Fibroblast of the conjunctiva (primary cell): ENCODE measurements at places on chromosomes 3 and 15.
A peak's percentile ranks its signal among the peaks of the same experiment; 100 is the strongest.

DNA sequence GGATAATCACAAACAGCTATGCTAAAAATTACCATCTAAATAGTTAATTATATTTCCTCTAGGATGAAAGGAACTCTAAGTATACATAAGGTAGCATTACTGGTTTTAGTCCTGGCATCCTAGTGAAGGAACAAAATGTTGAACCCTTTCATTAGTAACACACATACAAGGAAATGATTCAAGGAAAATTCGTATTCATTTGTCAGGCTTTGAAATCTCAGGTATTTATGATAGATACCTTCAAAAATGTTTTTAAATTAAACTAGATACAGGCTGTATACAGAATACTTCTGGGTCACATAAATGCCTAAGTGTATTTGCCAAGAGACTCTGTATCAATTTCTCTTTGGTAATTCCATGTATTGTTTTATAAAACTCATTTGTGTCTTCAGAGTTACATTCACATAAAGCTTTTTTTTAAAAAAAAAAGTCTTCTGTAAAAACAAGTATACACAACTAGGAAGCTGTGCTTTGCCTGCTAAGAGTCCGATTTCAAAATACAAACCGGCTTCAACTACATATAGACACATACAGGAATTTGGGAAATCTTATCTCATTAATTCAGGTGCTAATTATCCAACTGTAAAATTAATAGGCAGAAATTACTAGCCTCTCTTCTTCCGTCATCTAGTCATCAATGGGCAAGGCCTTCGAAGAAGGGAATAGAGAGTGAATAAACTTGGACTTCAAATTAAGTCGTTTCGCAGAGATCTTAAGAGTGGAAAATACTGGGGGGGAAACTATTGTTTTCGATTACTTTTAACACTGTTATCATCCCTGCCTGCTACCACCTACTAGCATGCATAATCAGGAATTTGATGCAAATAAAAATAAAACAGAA is 1.3 kb downstream of the SECISBP2L start:
- DNase-seq = no peak

DNA sequence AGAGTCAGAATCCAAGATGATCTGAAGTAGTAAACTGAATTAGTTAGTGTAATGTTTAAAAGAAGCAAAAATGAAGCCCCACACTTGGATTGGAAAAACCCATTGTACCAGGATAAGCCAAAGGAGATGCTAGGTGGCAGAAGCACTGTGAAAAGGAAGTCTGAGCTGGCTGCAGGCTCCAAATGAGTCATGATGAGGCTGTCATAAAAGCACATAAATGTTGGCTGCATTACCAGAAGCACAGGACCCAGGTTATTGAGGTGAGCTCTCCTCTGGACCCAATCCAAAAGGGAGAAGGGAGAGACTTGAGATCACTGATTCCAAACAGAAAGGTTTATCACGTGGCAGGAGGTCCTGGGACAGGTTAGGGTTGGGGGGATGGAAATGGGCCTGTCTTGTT is 3.2 kb upstream of the ACAN start:
- no peak for DNase-seq

- DNase-seq = no peak
Observed at GRCh38 chr15:29400701-29401100, 131.1 kb upstream of the NSMCE3 start.

DNA sequence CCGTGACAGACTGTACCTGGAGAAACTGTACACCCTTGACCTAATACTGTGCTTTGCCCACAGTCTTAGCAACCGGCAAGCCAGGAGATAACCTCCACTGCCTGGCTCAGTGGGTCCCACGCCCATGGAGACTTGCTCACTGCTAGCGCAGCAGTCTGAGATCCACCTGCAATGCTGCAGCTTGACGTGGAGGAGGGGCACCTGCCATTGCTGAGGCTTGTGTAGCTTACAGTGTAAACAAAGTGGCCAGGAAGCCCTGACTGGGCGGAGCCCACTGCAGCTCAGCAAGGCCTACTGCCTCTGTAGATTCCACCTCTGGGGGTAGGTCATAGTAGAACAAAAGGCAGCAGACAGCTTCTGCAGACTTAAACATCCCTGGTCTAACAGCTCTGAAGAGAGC is 189.3 kb downstream of the EDEM1 start:
- no peak for DNase-seq

GRCh38 chr3:72964633-72965032 is 32.0 kb upstream of the PPP4R2 start:
- no peak for DNase-seq

- no peak for DNase-seq
Observed at GRCh38 chr15:77025941-77026411, 31.1 kb downstream of the PSTPIP1 start.

DNA sequence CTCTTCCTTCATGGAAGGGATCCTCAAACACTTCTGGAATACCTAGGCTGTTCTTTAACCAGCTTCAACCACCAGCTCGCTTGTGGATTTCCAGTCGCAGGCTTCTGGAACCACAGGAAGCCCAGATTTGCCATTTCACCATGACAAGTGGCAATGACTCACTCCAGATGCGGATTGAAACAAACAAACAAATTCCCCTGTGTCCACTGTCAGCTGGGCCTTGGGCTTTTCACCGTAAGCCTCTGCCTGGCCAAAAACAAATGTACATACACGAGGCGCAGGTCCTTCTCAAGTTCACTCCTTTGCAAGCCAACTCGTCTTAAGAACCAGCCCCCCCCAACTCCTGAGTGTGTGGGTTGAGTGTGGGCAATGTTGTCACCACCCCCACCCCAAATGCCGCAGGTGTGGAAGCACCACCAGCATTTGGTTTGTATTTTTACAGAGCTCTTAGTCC is 8.8 kb downstream of the BCL6 start:
- no peak for DNase-seq

DNA sequence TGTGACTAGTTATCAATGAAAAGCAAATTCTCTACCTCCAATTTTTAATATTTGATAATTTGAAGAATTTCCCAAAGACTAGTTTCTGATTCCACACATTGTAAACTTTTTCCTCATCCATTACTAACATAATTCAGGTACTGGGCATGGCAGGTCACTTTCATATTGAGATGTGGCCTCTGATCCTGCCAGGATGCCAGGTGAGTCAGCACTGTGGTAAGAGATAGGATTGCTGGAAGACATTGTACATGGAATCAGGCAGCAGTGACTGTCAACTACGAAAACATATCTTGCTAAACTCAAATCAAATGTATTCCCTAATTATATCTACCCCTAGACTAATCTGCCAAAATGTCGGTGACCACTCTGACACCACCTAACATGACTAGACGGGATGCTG is 33.2 kb upstream of the POU1F1 start:
- no peak for DNase-seq

DNA sequence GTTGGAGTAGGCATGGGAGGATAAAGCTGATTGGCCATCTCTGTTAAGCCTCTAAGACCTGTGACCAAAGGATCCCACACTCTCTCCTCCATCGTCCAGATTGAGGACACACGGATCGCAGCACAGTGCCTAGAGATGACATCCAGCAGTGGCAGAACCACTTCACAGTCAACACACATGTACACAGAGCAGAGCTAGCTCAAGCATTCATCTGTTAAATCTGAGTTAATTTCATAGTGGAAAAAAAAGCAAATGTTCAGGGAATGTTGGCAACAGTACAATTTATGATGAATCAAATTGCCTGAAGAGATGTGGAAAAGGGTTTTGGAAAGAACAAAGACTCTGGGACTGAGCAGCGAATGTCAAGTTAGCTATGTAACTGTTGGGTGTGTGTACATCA is 108.1 kb upstream of the PLAAT1 start:
- DNase-seq = peak; percentile 20

DNA sequence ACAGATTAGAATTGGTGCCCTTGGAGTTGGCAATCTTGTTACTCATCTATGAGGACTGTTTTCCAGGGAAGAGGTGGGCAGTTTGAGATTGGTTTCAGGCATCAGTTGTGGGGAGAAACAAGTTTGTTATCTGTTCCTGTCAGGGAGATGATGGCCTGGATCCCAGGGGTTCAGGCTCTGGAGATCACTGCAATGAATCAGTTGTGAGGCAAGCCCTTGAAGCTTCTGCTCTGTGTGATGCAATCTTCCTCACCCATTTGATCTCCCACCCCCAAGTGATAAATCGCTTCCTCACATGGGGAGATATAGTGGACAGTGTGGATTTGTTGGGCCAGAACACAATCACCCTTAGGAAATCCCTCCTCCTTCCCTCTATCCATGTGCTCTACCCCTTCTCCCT is 276.6 kb upstream of the LRTM1 start:
- DNase-seq = no peak

DNA sequence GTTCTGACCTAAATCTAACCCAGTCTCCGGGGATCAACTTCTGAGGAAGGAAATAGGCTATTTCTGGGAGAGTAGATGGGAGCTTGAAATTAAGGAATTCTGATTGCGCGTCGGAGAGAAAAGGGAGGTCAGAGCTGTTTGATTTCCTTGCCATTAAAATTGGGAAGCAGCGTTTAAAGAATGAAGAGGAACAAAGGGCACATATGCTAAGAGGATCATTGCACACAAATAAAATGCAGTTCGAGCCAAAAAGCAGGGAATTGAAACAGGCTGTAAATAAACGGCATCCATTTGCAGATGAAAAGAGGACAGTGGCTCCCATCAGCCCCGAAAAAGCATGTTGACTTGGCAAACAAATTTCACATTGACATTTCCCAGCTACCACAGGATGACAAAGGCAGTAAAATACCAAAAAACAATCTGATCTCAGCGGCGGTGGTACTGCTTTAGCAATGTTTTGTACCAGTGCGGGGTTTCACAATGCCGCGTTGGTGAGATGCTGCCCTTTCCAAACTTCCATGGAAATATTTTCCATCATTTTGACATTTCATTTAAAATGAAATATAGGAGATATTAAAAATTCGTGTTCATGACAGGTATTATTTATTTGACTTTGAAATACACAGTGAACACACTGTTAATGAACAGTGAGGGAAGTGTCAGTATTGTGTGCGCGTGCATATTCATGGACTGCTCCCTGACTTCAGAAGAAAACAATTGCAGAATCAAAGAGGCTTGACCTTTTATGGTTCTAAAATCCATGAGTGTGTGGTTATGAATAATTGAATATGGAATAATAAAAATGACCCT is 108.8 kb downstream of the SQOR start:
- no peak for DNase-seq

GRCh38 chr3:65848024-65848423 is 190.7 kb downstream of the MAGI1 start:
- DNase-seq = no peak

DNA sequence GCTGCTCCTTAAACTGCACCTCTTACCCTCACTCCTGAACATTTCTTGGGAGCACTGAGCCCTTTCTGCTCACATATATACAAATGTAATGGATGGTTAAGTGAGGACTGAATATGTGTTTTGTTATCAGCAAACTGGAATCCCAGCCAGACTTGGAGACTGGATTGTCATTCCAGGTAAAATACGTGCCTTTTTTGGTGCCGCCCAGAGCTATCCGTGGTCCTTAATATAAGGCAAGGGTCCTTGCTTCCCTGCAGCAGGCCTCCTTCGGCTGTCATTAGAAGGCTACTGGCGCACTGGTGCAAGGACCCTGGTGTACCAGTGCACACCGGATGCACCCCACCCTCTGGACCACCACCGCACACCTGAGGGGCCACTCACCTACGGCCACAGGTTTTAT is 1.1 kb upstream of the GABRB3 start:
- DNase-seq = no peak

DNA sequence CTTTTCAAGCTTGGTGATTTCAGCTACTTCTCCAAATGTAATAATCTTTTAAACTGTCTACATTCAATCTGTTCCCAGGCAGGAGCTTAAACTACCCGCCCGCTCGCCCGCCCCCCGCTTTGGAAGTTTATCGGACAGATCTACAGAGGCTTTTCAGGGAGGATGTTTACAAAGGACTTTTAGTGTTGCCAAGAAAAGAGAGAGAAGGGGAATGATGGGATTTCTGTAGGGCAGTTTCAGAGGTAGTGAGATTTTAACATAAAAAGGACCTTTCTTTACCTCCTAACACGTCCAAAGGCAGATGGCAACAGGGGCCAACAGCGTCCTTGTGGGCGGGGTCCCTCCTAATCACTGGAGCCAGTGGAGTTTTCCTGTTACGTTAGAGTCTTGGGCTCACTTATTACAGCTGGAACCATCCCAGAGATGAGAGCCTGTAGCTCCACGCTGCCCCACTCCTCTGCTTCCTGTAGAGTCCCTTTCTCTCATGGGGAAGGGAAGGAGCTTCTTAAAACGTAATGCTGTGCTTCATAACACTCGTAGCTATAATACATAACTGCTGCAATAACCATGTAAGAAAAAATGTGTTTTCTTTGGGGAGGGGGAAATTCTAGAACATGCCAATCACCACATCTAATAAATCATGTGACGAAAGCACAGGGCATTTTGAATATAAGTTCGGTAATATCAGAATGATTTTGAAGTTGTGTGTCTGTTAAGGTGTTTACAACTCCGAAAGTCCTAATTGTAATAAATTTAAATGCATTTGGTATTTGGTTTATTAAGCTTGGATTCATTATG is 30.9 kb downstream of the HES1 start:
- DNase-seq = no peak

GRCh38 chr15:68552773-68553172 is 26.0 kb upstream of the CORO2B start:
- no peak for DNase-seq

DNA sequence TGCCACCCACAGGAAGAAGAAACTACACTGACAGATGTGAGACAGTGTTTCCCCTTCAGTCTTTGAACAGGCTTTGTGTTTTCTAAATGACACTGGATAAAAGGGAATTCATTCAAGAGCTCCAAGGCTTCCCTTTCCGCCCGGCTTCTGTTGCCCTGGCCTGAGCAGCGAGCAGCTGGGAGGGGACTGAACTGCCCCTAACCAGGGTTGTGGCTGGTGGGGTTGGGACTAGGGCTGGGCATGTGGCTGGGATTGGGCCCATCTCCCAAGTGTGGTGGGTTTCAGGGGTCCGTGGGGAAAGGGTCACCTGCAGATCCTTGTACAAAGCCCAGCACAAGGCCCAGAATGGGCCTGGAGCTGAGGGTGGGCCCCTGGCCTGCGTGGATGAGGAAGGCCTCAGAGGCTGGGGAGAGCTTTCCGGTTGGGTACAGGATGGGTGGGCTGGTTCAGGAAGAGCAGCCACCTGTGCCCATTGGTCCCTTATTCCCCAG is 10.4 kb downstream of the VILL start:
- DNase-seq = no peak

GRCh38 chr3:14876921-14877333 is 58.2 kb downstream of the FGD5 start:
- no peak for DNase-seq

GRCh38 chr15:92652576-92652966 is 3.0 kb downstream of the FAM174B start:
- DNase-seq = no peak

DNA sequence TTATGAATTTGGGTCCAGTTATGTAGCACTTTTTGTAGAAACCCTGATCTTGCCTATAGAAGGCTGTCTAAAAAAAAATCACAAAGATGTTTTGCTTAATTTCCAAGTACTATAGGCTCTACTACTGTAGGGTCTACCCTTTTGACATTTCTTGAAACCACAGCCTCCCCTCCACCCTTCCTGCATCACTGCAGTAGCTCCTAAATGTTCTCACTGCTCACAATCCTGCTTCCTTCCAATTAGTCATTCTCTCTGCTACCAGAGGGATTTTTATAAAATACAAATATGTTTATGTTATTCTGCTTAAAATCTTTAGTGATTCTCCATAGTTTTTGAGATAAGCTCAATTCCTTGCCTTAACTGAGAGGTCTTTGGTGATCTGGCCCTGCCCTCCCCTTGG is 114.0 kb downstream of the CYP19A1 start:
- no peak for DNase-seq

GRCh38 chr3:114327665-114328064 is 33.8 kb downstream of the TIGIT start:
- DNase-seq = no peak
